A673 (cell line): ENCODE measurements at places on chromosomes 4 and X.
A peak's percentile ranks its signal among the peaks of the same experiment; 100 is the strongest.

DNA sequence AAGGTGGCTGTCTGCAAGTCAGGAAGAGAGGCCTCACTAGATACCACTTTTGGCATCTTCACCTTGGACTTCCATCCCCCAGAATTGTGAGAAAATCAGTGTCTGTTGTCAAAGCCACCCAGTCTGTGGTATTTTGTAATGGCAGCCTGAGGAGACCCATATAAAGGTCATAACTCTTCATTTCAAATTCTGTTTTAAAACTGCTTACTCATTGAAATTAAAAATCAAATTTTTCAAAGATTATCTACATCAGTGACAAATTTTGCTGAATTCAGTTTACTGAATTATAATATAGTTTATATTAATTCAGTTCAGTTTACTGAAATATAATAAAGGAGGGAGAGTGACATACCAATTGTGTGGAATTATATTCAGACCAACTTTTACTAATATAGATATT lies 133.1 kb upstream of the IL15 start:
- DNase-seq: no peak

DNA sequence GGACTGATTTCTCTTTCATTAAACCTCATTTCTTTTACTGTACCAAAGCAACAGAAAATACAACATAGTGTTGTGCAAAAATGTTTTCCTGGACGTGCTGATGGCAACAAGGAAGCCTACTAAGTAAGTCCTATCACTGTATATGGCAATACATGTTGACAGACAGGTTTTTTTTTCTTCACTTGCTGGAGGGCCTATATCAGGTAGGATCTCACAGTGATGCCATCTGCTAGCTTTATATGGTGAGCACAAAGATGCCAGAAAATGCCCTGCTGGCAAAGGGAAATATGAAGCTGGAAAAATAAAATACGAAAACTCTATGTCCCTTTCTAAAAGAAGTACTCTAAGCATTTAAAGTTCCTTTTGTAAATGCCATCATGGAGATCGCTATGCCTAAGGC lies 119.0 kb upstream of the PDLIM3 start:
- no peak for DNase-seq

GRCh38 chrX:97564496-97564895 lies 680.8 kb downstream of the RPA4 start:
- DNase-seq: no peak

DNA sequence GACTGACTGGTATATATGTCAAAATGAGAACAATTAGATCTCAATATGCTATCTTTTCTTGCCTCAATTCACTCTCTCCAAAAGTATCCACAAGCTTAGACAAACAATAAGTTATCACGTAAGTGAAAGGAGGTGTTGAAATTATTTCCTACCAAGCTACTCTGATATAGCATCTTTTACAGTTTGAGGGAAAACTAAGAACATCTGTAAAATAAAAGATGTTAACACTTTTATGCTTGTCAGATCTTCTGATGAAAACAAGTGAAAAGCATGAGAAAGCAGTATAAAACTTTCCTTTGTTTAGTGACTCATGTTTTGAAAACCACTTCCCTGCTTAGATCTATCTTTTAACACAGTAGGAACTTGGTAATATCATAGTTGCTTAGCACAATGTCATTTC lies 8.4 kb upstream of the MAB21L2 start:
- DNase-seq: no peak

GRCh38 chr4:7394681-7395451 lies 39.9 kb downstream of the PSAPL1 start:
- no peak for DNase-seq

- DNase-seq: no peak
These were observed 14.0 kb upstream of the ARHGAP10 start for GRCh38 chr4:147717878-147718277.

DNA sequence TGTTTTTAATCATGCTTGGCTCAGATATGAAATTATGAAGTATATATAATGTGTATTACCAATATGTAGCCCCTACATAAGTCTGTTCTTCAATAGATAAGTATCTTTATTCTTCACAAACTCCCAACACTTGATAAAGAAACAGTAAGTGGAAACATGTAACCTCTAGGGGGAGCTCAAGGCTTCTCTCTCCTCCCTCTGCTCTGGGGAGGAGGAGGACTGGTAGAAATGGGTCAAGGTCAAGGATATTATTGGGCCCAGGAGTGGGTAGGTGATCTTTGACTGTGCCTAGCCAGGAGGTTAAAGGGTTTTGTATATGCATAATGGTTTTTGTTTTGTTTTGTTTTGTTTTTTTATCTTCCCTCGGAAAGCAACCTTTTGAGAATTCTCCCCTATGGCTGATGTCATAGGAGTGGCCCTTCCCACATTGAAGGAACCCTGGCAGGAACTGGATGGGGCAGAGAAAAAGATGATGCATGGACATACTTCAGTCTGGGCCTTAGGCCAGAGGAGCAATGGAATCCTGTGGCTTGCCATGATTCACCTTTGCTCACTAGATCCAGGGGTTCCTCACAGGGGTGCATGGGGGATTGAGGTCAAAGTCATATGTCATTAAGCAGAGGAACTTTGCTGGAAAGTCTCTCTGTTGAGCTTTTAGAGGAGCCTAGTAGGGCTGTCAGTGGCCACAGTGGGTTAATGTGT lies 460.3 kb downstream of the MID1IP1 start:
- peak; percentile 40 for DNase-seq

DNA sequence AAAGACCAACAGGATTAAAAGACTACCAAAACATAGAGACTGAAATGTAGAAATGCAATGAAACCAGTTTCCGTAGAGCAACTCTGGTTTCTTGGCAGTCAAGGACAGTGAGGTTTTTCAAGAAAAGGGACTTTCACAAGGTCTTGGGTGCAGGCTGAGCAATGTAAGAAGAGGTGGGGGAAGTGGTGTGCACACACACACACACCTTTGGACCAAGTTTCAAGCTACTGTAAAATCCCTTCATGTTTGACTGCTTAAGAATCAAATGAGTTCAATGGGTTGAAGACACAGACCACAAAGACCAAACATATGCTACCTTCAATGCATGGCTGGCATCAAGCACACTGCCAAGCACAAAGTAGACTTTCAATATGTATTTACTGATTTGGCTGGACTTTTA lies 17.8 kb upstream of the MCF2 start:
- no peak for DNase-seq
